Urinary bladder (tissue), 4 donors: ENCODE measurements at places on chromosomes 2 and 18. TPM values are rescaled to one million over a fixed set of nuclear protein-coding genes. Genes with fewer than 3 reads are reported as not detected.

GRCh38 chr2:216339456-216340279 lies 32.6 kb downstream of the MARCHF4 start:
- DNase-seq, result peak; percentile 45

Gene LIMS3
- 13.5 TPM for total RNA-seq

GRCh38 chr2:182300608-182301007 lies 126.2 kb downstream of the PDE1A start:
- no peak for DNase-seq

DNA sequence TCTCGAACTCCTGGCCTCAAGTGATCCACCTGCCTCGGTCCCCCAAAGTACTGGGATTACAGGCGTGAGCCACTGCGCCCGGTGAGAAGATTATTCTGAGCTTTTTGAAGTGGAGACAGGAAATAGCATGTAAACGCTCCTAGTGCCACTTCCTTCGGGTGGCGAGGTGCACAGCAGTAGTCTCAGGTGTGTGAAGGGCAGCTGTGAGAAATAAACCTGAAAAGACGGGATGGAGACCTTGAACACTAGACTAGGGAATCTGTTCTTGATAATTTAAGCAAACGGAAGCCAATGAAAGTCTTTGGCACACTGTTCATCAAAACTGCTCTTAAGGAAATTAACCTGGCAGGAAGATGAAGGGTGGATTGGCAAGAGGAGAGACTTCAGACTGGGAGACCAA lies 439 bp upstream of the PLEKHH2 start:
- DNase-seq, result no peak

Gene MBD5
- total RNA-seq, result 134 TPM

DNA sequence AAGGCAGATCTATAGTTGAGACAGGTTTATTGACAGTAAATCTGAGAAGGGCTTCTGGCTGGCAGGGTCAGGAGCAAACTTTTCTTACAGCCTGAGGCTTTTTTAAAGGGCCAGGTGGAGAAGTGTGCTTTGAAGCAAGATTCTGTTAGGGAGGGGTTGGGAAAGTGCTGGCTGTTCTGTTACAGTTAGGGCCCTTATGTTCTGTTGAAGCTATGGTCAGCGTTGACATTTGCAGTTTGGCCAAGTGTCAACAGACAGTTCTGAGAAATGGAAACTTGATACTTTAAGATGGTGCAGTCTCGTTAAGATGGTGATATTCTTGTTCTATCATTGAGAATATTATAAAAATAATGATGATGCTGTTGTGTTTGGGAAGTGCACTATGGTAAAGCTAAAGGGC lies 154.2 kb downstream of the RDH14 start:
- DNase-seq, result no peak

DNA sequence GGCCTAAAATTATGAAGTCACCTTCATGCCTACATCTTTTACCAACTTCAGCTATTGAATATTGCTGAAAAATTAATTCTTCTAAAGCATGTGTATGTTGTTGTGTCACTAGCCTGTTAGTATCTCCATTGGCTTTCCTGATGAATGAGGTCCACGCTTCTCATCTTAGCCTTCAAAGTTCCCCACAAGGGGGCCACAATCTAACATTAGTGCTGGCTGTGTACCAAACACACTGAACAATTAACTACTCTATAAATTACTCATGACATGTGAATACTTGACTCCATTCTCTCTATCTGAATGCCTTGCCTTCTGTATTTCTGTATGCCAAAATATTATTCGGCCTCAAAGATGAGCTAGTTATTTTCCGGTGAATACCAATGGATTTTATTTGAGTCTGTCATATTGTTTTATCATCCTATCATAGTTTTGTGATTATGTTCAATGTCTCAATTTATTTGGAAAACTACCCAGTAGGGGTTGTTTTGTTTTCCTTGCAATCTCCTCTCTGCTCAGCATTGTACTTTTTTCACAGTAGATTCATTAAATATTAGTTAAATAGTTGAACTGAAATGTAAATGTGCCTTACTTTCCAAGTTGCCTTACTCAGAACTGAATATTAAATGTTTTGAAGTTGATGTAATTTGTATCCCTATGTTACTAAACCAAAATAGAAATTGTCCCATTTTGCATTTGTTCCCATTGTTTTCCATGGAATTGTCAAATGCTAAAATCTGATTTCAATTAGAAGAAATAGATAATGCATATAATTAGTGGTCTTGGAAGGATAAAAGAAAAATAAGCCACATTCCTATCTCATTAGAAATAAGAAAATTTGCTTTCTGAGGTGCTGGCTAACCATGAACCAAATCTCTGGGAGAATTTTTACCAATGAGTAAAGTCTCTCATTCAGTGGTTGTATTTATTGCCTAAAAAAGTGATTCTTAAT lies 208.4 kb upstream of the COL3A1 start:
- no peak for DNase-seq

Gene STARD6
- total RNA-seq, result 0.53 TPM
